ENCODE measurements at places on chromosomes 2 and 18.

DNA sequence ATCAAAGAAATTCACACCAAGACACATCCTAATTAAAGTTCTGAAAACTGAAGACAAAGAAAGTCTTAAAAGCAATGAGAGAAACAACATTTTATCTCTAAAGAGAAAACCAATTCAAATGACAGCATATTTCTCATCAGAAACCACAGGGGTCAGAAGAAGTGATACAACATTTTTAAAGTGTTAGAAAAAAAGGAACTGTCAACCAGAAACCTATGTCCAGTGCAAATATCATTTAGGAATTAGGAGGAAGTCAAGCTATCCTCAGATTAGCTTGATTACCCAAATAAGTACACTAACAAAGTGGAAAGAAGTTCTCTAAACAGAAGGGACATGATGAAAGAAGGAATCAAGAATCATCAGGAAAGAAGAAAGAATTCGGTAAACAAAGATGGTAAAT, 59.5 kb upstream of the BCL2L11 start:
- DNase-seq = no peak

DNA sequence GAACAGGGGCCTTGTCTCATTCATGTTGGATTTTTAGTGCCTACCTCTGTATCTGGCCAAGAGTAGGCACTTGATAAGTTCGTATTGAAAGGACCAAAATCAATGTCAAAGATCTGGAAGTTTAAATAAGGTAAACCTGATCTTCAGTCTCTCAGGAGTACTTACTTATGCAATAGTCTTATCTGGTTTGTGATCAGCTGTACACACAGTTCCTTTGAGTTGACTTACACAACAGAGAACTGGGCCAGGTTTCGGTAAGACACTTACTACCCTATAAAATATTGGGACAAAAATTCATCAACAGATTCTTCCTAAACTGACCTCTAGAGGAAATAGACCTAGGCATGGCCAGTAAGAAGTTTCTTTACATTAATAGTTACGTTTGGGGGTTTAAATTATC, 113.6 kb upstream of the NXPH2 start:
- no peak for DNase-seq

DNA sequence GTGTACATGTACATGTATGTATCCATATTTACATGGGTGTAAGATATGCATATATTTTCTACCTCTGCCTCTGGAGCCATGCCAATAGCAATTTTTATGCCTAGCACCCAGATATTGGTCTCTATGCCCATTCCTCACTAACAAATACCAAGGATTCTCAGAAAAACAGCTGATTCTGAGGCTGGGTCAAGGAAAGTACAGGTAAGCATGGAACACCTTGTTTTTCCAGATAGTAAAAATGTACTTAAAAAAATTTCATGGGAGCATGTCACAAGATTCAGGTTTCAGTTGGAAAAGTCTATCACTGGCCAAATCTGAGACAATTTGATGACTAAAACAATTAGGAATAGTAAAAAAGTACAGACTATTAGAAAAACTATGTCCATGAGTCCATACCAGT, 114.5 kb upstream of the MAPRE2 start:
- no peak for DNase-seq

DNA sequence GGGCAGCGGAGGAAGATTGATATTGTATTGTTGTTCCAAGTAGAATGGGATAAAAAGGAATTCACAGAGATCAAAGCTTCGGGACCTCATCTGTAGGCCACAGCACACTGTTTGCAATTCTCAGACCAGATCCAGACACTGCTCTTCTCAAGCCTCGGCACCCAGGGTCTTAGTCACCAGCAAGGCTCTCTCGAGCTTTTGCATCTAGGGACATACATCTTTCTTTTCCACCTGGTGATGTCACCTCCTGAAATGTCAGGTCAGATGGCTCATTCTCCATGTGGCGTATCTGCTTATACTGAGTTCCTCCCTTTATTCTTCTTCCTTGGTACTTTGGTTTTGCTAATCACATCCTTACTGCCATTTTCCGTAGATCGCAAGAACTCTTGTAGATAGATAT, 42.9 kb upstream of the SNTG2 start:
- DNase-seq = no peak

DNA sequence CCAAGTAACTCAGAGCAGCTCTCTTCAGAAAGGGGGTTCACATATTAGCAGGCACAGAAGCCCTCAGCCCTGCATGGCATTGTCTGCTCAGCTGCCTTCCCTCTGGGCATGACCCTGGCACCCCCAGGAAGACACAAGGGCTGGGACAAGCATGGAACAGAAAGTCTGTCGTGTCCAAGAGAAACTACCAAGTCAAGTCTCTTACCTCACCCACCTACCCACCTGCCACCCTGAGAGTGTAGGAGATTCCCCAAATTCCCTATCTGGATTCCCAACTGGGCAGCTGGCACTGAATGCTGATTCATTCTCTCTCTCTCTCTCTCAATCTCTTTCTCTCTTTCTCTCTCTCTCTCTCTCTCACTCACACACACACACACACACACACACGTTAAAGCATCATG, 21.6 kb downstream of the SMAD7 start:
- no peak for DNase-seq

DNA sequence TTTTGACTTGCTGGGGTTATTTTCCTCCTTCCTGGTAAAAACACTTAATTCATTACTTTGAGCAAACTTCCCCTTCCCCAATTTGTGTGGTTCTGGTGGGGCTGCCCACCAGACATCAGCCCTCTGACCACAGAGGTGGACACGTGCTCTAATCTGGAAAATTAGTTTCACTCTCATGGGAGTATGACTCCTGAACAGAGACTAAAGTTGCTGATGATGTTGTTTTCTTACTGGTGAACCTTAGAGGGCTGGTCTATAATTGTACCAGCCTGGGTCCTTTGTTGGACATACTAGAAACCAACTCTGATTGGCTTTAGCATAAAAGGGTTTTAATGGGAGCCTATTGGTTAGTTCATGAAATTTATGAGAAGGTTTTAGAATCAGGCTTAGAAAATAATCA, 54.1 kb upstream of the ACYP2 start:
- no peak for DNase-seq

DNA sequence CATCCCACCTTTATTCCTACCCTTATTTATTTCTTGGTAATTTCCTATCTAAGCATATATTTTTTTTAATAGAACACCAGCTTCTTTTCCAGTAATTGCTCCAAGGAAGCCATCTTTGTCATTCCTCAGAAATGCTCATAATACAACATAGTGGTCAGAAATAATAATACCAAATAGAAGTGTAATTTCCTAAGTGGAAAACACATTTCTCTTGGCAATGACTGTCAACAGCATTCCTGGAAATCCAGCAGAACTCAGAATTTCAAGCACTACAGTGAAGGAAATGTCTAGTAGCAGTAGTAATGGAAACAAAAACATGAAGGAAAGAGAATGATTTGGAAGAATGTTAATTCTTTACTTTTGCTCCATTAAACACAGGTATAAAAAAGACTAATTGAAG, 56.6 kb downstream of the GDF7 start:
- DNase-seq = no peak

GRCh38 chr2:165888171-165888570, 65.4 kb downstream of the TTC21B start:
- no peak for DNase-seq

DNA sequence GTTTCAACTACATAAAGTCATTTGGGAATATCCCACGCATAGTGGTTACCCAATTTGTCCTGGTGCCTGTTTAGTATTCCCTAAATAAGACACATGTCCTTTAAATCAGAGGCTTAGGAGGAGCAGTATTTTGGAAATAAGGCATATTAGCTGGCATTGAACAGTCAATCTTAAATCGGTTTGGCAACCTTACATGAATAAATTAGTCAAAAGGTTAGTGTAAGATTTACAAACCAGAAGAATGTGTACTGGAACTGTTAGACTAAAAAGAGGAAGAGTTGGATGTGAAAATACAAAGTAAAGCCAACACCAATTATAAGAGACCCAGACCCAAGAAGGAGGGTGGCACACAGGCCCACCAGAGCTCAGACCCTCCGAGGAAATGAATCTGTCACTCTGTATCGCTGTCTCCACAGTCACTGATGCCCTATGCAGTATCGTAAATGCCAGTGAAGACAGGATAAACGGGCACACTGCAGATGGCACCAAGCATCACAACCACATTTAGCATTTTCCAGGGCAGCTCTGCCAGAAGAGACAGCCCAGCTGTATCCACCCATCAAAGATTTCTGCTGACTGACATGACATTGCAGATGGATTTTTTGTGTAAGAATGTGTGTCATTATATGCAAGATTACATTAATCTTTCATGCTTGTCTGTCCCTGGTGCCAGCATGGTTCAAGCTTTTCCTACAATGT, 90.4 kb downstream of the CERKL start:
- no peak for DNase-seq

- DNase-seq = no peak
These were observed 8.3 kb downstream of the PRKAG3 start for GRCh38 chr2:218823196-218823855.

- no peak for DNase-seq
These were observed 11.2 kb downstream of the CASP10 start for GRCh38 chr2:201194097-201194496.

DNA sequence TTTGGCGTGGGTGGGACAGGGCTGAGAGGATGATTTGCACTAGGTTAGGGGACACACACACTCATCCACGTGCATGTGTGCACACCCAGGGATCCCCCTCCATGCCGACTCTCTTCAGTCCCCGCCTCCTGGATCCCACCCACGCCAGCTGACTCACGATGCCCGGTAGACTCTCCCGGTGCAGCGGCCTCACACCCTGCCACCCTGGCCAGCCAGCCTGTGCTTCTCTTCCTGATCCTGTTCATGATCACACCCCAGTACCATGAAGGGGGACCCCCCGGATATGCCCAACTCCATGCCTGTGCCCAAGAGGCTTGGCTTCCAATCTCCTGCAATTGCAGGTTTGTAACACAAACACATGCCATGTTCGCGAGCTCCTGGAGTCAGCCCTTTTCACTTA, 157.8 kb upstream of the HDAC4 start:
- no peak for DNase-seq

- DNase-seq = no peak
These were observed 19.5 kb downstream of the CNOT11 start for GRCh38 chr2:101272045-101272784.

DNA sequence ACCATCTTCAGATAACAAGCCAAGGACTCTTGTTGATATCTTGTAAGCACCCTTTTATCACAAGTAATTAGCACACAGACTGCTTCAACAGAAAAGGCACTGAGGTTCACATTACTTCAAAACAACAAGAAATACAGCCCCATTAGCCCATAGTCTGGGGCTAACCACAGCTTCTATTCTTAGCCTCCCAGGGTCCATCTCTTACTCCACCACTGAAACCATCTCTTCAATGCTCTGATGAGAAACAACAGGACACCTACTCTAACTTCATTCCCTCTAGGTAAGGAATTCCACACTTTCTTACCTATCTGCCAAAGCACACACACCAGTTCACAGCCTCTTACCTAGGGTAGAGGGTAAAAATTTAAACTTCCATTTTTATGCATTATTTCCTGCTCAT, 26.4 kb upstream of the CYTIP start:
- DNase-seq = no peak

DNA sequence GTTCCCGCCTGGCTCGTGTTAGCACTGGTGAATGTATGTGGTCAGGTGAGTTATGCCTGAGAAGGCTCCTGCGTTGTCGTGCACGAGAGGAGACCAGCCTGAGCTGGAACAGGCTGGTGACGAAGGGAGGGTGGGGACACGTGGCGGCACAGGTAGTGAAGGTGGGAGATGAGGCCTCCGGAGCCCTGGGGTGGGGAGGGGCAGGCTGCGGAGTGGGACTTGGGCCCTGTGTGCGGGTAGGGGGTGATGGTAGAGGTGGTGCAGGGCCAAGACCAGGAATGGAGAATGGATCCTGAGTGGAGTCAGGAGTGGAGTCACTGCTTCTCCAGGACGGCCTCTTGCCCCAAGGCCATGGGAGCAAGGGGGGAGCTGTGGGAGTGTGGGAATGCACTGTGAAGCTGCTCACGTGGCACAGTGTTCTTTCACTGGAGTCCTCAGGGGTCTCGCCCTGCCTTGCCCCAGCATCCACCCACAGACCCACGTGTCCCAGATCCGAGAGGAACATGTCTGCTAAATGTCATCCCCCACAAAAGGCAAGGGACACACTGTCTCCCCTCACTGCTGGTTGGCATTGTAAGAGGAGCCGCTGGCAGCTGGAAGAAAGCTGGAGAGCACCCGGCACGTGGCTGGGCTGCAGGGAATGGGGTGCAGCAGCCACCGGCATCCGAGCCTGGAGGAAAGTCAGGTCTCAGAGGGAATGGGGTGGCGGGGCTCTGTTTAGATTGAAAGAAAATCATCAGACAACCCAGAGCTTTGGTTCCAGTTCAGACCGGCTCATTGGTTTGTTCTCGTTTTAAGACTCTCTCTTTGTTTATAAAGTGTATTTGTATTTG, 63.7 kb downstream of the CYP26B1 start:
- no peak for DNase-seq

GRCh38 chr2:105371156-105371555, 27.7 kb downstream of the FHL2 start:
- no peak for DNase-seq

- no peak for DNase-seq
These were observed 71.5 kb upstream of the PSME4 start for GRCh38 chr2:54042341-54042740.

DNA sequence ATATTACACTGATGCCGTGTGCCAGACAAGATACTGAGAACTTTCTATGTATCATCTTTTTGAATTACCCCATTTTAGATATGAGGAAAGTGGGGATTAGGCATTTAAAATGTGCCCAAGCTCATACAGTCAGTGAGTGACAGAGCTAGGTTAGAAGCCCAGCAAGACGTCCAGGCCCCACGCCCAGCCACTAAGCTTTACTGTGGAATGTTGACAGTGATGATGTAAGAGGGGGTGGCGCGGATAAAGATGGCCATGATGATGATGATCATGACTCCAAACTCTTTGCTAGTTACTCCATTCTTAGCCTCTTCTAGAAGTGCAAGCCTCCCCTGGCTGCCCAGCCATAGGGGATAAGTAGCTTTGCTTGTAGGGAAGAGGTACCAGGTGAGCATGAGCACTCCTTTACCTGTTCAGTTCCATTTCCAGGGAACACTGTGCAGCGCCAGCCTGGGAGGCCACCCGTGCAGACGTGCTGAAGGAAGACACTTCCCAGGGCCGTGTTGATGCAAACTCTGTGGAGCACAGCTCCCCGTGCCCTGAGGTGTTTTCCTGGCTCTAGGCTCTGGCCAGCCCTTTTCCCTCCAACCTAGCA, 65.5 kb downstream of the BCL2L11 start:
- no peak for DNase-seq

GRCh38 chr18:40882468-40882867, 1072.6 kb upstream of the PIK3C3 start:
- DNase-seq = no peak

- no peak for DNase-seq
These were observed 338.7 kb downstream of the CDH2 start for GRCh38 chr18:27838225-27838624.

- DNase-seq = no peak
These were observed 24.8 kb upstream of the ZFP36L2 start for GRCh38 chr2:43251171-43251731.

- DNase-seq = no peak
These were observed 177.8 kb upstream of the PARD3B start for GRCh38 chr2:204367466-204367865.

Data from NCI-H1105 (cell line).